ENCODE measurements at places on chromosomes 2 and 18. TPM values are rescaled to one million over a fixed set of nuclear protein-coding genes. Genes with fewer than 3 reads are reported as not detected.

- no peak overlapping the region for H3K4me3 ChIP-seq
- H3K4me1 ChIP-seq: no peaks in the 10 kb centered on the region
- no peak overlapping the region for H3K27ac ChIP-seq
- no peaks in the 10 kb centered on the region for H3K27me3 ChIP-seq
- DNase-seq: no peak
- peaks cover 11% of the 10 kb centered on the region for H3K36me3 ChIP-seq
These were observed 12.1 kb downstream of the ANKRD23 start for GRCh38 chr2:96831679-96832078.

GRCh38 chr18:8461544-8461943, 147.7 kb upstream of the RAB12 start:
- no peak for DNase-seq
- no peak overlapping the region for H3K27ac ChIP-seq
- H3K4me1 ChIP-seq: no peaks in the 10 kb centered on the region
- H3K36me3 ChIP-seq: no peaks in the 10 kb centered on the region
- no peaks in the 10 kb centered on the region for H3K27me3 ChIP-seq
- no peak overlapping the region for H3K4me3 ChIP-seq

DNA sequence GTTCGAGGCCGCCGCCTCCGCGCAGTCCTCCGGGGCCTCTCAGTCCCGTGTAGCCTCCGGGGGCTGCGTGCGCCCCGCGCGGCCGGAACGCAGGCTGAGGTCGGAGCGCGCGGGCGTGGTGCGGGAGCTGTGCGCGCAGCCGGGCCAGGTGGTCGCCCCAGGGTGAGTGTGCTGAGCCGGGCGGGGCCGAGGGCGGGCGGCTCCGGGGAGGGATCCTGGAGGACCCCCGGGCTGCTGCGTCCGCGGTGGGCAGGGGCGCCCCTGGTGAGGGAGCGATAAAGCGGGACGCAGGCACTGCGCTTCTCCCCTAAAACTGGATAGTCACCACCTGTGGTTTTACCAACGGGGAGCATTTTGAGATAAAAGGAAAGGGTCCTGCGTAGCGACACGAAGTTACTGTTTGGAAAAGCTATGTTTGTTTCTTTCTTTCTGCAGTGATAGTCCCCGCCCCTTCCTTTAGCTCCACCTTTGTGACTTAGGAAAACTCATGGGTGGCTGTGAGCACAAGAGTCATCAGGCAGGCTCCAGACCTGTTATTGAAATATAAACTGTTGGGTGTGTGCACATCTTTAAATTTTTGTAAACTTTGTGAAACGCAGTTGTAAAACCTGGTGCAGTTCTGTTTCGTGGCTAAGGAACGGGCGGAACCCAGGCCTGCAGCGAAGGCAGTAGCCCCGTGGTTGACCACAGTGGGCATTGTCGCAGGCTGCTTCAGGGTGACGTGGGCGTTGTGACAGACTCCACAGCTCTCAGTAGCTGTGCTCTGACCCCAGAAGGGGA, 687 bp downstream of the CTDP1 start:
- peaks cover 35% of the 10 kb centered on the region for H3K36me3 ChIP-seq
- peak; percentile 66 for DNase-seq
- peaks cover 71% of the 10 kb centered on the region for H3K4me1 ChIP-seq
- H3K4me3 ChIP-seq: peak overlapping the region; percentile 82
- H3K27me3 ChIP-seq: no peaks in the 10 kb centered on the region

Gene TANC1
- 2.3 TPM for total RNA-seq
